ENCODE measurements at places on chromosomes 2 and 18. TPM values are rescaled to one million over a fixed set of nuclear protein-coding genes. Genes with fewer than 3 reads are reported as not detected.

DNA sequence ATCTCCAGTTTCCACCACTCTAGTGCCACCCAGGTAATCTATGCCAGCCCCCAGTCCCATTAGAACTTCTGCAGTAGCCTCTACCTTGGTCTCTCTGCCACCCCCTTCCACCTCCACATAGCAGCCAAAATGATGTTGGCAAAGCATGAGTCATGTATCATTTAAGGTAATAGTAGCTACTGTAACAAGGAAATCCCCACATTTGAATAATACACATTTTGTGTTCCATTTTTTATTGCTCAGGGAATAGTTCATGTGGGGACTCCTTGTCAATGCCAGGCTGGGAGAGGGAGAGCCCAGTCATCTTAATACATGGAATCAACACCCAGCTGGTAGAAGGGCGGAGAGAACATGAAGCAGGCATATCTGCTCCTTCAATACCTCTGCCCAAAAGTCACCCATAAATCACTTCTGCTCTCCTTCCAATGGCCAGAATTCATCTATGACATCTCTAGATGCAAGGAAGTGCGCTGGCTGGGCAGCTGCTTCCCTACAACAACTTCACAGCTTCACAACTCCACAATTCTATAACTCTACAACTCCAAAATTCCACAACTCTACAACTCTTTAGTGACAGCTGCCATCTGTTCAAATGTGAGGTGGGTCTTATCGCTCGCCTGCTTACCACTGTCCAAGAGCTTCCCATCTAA is 70.6 kb upstream of the GLS start:
- H3K27ac ChIP-seq: no peak overlapping the region
- no peaks in the 10 kb centered on the region for H3K27me3 ChIP-seq
- H3K4me1 ChIP-seq: no peaks in the 10 kb centered on the region

- DNase-seq: no peak
- H3K4me3 ChIP-seq: no peak overlapping the region
- peak overlapping the region; percentile 80 for H3K27ac ChIP-seq
Measured at GRCh38 chr2:54630858-54631497, 92.5 kb upstream of the EML6 start.

- no peak overlapping the region for H3K4me3 ChIP-seq
- DNase-seq: peak; percentile 47
- no peaks in the 10 kb centered on the region for H3K36me3 ChIP-seq
- peaks cover 8% of the 10 kb centered on the region for H3K4me1 ChIP-seq
- H3K27ac ChIP-seq: peak overlapping the region; percentile 67
Measured at GRCh38 chr2:24855022-24855622, 61.9 kb downstream of the CENPO start.

GRCh38 chr2:121480826-121481225 is 49.9 kb upstream of the RNU4ATAC start:
- no peak for DNase-seq
- no peaks in the 10 kb centered on the region for H3K27me3 ChIP-seq
- H3K36me3 ChIP-seq: peaks cover 7% of the 10 kb centered on the region
- no peak overlapping the region for H3K4me3 ChIP-seq

DNA sequence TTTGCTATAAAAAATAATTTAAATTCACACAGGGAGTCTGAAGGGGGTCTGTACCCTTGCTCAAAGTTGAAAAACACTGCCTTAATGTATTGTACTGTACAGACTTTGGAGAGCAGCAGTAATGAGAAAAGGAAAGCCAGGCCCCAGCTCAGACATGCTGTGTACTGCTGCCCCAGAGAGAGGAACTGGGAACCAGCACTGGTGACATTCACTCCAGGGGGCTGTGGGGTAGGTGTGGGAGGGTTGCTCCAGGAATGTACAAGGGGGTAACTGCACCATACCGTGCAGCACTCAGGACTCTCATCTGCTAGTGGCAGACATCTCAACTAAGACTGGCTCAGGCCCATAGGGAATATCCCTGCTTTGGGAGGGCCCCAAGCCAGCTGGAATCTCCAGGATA is 146.0 kb upstream of the RMP24 start:
- H3K4me1 ChIP-seq: no peaks in the 10 kb centered on the region
- no peak overlapping the region for H3K4me3 ChIP-seq

GRCh38 chr2:229620759-229621158 is 93.6 kb downstream of the DNER start:
- no peaks in the 10 kb centered on the region for H3K27me3 ChIP-seq
- DNase-seq: no peak
- H3K4me3 ChIP-seq: no peak overlapping the region
- no peaks in the 10 kb centered on the region for H3K36me3 ChIP-seq
- no peaks in the 10 kb centered on the region for H3K4me1 ChIP-seq

DNA sequence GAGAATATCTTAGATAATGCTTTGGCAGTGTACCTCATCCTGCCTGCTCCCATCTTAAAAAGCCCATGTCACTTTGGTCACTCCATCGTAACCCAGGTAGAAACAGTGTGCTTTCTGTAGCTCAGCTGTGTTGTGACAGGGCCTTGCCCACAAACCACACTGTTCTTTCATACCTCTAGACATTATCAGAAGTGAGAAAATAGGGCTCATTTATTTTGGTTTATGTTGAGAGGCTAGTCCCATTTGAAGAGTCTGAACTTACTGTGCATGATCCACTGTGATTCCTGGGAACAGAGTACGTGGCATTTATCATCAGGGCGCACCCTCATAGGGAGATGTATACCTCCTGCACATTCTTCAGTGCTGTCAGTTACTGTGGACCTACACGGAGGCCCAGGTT is 69.7 kb downstream of the FEZ2 start:
- H3K27ac ChIP-seq: no peak overlapping the region
- no peak for DNase-seq
- no peak overlapping the region for H3K4me3 ChIP-seq
- H3K36me3 ChIP-seq: peaks cover 56% of the 10 kb centered on the region

- peak overlapping the region; percentile 8 for H3K27ac ChIP-seq
- H3K4me3 ChIP-seq: no peak overlapping the region
- no peaks in the 10 kb centered on the region for H3K27me3 ChIP-seq
- H3K4me1 ChIP-seq: peaks cover 81% of the 10 kb centered on the region
- no peak for DNase-seq
- peaks cover 14% of the 10 kb centered on the region for H3K36me3 ChIP-seq
Measured at GRCh38 chr18:23458830-23459529, 5.9 kb downstream of the RIOK3 start.

GRCh38 chr2:232234922-232235615 is 143.5 kb upstream of the ALPP start:
- no peaks in the 10 kb centered on the region for H3K4me1 ChIP-seq
- DNase-seq: no peak
- no peak overlapping the region for H3K27ac ChIP-seq
- H3K36me3 ChIP-seq: peaks cover 19% of the 10 kb centered on the region

DNA sequence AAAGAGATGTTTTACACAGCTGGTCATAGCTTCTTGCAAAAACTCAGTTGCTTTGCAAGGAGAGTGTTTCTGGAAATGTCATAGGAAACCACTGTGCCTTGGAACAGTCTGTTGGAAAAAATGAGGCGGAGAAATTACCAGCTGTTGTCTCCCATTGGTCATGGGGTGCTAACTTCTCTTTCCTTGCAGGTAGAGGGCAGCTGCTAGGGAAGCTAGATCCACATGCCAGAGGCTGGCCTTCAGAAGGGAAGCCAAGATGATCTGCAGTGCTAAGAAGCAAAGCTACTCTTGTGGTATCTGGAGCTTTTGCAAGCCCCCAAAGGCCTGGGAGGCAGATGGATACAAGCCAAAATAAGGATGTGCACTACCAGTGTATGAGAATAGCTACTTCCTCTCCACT is 34.8 kb upstream of the LAMA1 start:
- no peak for DNase-seq
- H3K27me3 ChIP-seq: no peaks in the 10 kb centered on the region
- no peak overlapping the region for H3K4me3 ChIP-seq
- no peak overlapping the region for H3K27ac ChIP-seq
- no peaks in the 10 kb centered on the region for H3K4me1 ChIP-seq
- H3K36me3 ChIP-seq: no peaks in the 10 kb centered on the region

DNA sequence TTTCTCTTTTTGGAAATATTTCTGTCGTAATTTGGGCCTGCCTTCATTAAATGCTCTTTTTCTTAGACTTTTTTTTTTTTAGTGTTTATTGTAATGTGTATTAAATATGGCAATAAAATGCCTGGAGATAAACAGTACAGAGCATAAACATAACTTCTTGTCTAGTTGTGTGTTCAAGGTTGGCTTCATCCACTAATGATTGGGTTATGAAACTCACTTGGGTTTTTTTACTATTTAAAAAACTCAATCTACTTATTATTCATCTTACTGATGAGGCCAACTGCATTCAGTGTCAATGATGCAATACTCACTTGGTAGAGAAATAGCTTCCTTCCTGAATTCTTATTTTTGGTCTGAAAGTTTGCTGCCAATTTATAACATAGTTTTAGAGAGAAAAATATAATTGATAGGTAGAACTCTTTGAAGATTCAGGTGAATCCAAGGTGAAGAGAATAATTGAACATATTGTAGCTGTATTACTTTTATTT is 144.2 kb upstream of the NABP1 start:
- no peaks in the 10 kb centered on the region for H3K36me3 ChIP-seq
- no peak overlapping the region for H3K4me3 ChIP-seq
- no peaks in the 10 kb centered on the region for H3K4me1 ChIP-seq
- no peak for DNase-seq
- no peaks in the 10 kb centered on the region for H3K27me3 ChIP-seq
- H3K27ac ChIP-seq: no peak overlapping the region

GRCh38 chr2:234640657-234641056 is 143.8 kb upstream of the ARL4C start:
- no peaks in the 10 kb centered on the region for H3K27me3 ChIP-seq
- no peak for DNase-seq
- no peak overlapping the region for H3K27ac ChIP-seq

- no peak overlapping the region for H3K27ac ChIP-seq
- no peaks in the 10 kb centered on the region for H3K36me3 ChIP-seq
- H3K4me1 ChIP-seq: no peaks in the 10 kb centered on the region
Measured at GRCh38 chr2:197944416-197945096, 140.2 kb downstream of the PLCL1 start.

DNA sequence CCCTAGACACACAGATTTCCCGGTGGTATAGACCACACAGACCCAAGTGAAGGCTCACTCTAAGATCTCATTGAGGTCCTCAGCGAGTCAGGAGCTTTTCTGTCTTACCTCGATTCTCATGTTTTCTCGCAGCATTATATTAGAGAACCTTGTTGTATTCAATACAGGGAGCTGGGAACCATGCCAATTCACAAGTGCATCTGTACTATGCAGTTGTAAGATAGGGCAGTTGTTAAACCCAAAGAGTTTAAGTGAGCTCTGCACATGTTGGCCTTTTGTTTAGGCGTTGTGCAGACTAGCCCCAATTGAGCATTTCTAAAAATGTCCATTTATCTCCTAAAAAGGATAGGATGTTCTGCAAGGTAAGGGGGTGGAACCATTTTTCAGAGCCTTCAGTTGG is 59.6 kb downstream of the FEZ2 start:
- H3K4me1 ChIP-seq: peaks cover 3% of the 10 kb centered on the region
- no peak overlapping the region for H3K27ac ChIP-seq
- no peak overlapping the region for H3K4me3 ChIP-seq

CMPK2 gene
- total RNA-seq: 14.6 TPM

ASB18 gene
- not detected for total RNA-seq

ANKRD30B gene
- not detected for total RNA-seq

CYRIA gene
- total RNA-seq: 87.9 TPM

All from spleen (tissue), 13 donors.